ENCODE measurements at places on chromosomes 1 and 21. TPM values are rescaled to one million over a fixed set of nuclear protein-coding genes. Genes with fewer than 3 reads are reported as not detected.

GRCh38 chr1:16907870-16908758, 12.3 kb downstream of the RNU1-2 start:
- no peak for DNase-seq

DNA sequence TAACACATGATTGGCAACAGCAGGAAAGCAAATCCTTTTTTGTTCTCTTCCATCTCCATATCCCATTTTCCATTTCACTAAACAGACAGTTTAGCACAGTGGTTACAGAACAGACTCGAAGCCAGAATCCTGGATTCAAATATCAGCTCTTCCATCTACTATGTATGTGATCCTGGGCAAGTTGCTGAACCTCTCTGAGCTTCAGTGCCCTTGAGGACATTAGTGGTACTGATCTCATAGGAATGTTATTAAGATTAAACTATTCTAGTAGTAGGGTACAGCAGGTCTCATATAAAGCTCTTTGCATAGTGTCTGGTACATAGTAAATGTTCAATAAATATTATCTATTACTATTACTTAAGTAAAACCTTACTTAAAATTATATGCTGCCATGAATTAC, 13.8 kb upstream of the HHIPL2 start:
- DNase-seq = no peak

Gene COL8A2
- polyA plus RNA-seq = 2.4 TPM

Gene G0S2
- polyA plus RNA-seq = 1.7 TPM
